ENCODE measurements at places on chromosomes 4 and X.

- no peak for DNase-seq
These were observed 529.1 kb upstream of the SMIM31 start for GRCh38 chr4:164224871-164225270.

DNA sequence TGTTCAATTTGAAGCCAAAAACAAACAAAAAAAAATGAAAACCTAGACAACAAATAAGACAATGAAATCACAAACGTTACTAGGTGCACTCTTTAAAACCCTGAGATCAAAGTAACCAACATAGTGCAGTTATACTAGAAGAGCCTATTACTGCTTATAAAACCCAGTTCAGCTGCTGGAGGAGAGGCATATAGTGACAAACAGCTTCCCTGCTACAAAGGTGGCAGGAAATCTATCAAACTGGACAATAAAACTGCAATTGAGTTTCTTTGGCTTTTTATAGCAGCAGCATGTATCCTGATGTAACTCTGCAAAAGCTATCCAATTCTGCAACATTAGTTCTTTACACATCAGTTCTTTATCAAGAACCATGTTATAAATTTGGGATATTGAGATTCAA is 155.6 kb downstream of the LRBA start:
- DNase-seq = no peak

GRCh38 chr4:19130866-19131265 is 1109.3 kb upstream of the LCORL start:
- no peak for DNase-seq

DNA sequence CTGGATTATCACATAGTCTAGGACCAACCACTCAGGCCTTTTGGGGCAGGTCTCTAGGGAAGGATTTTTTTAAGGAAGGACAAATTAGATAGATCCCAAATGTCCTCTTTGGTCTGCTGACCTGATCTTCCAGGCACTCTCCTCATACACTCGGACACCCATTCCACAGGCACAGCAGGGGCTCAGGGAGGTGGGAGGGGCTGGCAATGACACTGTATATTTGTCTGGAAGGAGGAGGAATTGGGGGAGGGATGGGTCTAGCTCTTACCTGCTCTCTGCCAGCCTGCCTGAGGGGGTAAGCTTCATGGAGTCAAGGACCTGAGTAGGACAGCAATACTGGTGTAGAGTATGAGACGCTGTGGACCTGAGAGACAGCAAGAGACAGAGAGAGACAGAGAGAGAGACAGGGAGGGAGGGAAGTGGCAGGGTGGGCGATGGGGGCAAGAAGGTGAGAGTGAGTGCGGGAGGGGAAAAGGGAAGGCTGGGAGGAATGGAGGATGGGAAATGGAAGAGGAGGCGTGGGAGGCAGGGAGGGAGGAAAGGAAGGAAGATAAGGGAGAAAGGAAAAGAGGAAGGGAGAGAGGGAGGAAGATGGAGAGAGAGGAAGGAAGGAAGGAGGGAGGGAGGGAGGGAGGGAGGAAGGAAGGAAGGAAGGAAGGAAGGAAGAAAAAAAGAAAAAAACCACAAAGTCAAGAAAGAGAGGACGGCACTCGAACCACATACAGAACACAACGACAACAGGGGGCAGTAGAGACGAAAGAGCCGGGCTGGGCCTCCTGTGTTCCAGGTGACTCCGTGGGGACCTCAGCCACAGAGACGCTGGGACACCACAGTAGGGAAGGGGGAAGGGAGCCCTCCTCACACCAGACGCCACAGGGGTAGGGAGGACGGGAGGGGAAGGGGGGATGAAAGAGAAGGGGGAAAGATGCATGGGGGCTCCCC is 1.8 kb downstream of the IQSEC2 start:
- DNase-seq = no peak

DNA sequence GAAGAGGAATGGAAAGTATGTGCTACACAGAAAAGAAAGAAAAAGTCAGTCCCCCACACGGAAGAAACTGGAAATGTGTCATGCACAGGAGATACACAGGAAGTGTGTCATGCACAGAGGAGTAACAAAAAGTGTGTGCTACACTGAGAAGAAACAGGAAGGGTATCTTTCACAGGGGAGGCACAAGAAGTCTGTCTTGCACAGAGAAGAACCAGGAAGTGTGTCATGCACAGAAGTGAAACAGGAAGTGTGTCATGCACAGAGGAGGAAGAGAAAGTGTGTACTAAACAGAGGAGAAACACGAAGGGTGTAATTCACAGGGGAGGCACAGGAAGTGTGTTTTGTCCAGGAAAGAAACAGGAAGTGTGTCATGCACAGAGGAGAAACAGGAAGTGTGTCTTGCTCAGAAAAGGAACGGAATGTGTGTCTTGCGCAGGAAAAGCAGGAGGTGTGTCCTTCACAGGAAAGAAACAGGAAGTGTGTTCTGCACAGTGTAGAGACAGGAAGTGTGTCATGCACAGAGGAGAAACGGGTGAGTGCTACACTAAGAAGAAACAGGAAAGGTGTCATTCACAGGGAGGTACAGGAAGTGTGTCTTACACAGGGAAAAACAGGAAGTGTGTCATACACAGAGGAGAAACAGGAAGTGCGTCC is 527.2 kb upstream of the PRKX start:
- no peak for DNase-seq

DNA sequence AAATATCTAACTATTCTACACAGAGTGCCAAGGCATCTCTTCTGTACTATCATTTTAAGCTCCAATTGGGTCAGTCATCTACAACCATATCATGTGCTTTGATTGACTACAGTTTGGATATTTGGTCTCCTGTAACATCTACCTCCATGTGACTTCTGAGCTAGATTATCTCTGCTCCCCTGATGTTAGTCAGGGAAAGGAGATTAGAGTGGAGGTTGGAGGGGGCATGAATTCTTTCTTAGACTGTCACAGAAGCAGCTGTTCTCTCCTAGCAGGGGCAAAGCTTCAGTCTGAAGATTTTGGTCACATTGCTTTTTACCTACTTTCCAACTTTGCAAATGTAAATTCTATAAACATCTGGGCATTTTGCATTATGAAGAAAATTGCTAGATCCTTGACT is 62.6 kb upstream of the C4orf54 start:
- DNase-seq = no peak

DNA sequence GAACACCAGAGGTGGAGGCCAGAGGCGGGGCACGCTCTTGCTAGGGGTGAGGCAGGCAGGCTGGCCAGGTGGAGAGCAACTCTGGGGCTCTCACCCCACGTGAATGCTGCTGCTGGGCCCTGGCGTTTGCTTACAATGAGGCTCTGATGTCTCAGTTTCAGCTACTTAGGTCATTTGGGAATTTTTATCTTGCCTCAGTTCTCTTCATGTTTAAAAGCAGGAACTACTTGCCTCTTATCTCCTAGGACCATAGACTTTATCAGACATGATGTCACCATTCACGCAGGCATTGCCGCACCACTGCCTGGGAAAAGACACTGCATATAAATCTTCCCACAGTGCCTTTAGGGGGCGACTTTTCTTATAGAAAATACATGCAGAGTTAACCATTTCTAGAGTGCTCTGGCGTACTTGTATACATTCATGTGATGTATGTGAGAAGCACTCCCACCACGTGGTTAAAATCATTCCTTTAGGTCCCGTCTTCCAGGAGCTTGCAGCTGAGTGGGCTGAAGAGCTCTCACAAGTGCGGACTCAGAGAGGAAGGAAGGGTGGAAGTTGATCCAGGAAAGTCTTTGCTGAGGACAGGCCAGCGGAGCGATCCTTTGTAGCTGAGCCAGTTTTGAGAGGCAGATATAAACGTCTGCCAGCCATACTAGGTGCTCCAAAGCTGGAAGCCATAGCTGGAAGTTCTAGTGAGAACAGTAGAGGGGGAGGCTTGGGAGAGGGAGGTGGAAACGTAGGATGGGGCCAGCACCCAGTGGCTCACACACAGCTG is 84.3 kb upstream of the CLDN34 start:
- DNase-seq = no peak

- no peak for DNase-seq
These were observed 2.6 kb downstream of the RAB28 start for GRCh38 chr4:13481569-13481968.

GRCh38 chrX:119067023-119067739 is 5.6 kb upstream of the CT47C1 start:
- DNase-seq = no peak

DNA sequence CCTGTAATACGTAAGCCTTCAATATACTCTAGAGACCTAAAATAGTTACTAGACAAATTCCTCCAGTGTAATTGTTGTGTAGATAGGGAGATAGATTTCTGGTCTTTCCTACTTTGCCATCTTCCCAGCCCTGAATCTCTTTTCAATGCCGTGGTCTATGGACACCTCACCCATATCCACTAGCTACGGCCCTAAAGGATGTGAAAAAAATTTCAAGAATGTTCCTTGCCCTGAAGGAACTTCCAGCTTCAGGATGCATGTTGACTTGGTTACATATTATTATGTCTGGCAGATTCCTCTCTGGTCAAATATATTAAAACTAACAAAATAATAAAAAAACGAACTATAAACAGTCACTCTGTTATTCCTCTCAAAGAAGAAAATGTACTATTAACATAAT is 52.4 kb upstream of the TSPAN5 start:
- DNase-seq = no peak

- DNase-seq = no peak
These were observed at the start of gene MXD4 for GRCh38 chr4:2261853-2262144. Gene MXD4 (minus strand): TSS chr4:2262109. CDS start chr4:2261980, 129 bp downstream.

DNA sequence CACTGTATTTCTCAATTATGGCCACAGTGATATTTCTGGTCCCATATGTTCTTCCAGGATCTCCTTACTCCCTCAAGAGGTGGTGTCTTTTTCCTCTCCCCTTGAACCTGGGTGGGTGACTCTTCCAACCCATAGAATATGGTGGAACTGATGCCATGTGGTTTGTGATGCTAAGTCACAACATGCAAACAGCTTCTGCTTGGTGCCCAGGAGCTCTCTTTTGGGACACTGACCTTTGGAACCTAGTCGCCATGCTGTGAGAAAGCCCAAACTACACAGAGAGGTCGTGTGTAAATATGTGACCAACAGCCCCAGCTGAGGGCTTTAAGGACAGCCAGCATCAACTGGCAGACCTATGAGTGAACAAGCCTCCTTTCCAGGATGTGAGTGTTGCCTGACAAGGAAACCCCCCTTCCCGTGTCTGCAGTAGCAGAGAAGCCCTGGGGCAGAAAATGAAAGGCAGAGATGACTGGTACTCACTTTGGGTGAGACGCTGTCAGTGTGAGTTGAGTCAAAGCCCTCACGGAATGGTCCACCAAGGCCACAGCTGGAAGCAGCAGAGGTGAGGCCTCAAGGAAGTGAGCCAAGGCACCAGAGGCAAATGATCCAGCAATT is 223.4 kb downstream of the BCOR start:
- no peak for DNase-seq

DNA sequence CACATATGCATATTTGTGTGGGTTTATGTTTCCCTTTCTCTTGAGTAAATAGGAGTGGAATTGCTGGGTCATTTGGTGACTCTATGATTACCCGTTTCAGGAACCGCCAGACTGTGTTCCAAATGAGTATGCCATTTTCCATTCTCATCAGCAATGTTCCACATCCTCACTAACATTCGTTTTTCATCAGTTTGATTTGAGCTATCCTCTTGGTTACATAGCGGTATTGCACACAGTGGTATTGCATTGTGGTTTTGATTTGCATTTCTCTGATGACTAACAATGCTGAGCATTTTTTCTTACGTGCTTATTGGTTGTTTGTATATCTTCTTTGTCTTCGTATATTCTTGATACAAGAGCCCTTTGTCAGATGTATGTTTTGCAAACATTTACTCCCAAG is 218.0 kb upstream of the AMOT start:
- DNase-seq = no peak

GRCh38 chrX:124023838-124024238 is 62.3 kb downstream of the STAG2 start:
- no peak for DNase-seq

DNA sequence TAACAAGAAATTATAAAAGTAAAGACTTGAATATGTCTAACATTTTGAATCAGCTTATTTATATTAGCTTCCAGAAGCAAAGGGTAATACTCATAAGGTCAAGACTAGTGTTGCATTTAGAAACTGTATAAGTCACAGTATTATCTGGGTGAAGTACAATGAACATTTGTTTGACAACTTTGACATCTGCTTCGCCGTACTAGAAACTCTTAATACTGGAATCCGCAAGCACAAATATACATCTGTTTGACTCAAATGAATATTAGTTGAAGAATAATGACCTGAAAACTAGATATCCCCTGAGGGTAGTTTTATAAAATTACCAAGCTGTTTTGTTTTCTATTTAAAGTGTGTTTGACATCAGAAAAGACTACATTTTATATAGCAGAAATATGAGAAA is 135.4 kb upstream of the ATOH1 start:
- DNase-seq = no peak

GRCh38 chrX:41688835-41689234 is at the start of gene GPR34:
Gene GPR34 (plus strand): TSS chrX:41688973. CDS start chrX:41695634, 6,661 bp downstream.
- no peak for DNase-seq

GRCh38 chr4:62226082-62226481 is 1026.0 kb downstream of the ADGRL3 start:
- DNase-seq = no peak

DNA sequence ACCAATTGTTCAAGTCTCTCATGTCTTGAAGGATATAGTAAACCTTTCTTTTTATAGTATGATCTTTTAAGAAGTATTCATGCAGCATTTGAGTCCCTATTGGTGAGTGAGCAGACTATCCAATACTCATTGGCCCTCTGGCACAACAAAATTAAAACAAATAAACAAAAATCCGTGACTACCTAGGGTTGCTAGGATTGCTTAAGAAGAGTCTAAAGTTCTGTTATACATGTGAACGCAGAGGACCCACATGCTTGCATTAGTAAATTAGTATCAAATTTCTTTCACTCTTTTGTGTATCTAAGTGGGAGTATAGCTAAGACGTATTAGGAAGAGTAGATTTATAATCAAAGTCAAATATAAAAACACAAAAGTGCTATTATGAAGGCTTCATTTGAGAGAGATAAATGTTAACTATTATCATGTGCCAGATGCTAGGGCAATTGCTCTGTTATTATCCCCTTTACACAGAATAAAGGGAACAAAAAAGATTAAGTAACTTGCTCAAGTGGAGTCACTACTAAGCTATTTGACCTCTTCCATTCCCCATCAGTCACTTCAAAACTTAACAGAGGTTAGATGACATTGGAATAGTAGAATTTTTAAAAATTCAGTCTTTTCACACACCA is 29.2 kb upstream of the LARP1B start:
- DNase-seq = no peak
